ENCODE measurements at places on chromosomes 3 and 15. TPM values are rescaled to one million over a fixed set of nuclear protein-coding genes. Genes with fewer than 3 reads are reported as not detected.

DNA sequence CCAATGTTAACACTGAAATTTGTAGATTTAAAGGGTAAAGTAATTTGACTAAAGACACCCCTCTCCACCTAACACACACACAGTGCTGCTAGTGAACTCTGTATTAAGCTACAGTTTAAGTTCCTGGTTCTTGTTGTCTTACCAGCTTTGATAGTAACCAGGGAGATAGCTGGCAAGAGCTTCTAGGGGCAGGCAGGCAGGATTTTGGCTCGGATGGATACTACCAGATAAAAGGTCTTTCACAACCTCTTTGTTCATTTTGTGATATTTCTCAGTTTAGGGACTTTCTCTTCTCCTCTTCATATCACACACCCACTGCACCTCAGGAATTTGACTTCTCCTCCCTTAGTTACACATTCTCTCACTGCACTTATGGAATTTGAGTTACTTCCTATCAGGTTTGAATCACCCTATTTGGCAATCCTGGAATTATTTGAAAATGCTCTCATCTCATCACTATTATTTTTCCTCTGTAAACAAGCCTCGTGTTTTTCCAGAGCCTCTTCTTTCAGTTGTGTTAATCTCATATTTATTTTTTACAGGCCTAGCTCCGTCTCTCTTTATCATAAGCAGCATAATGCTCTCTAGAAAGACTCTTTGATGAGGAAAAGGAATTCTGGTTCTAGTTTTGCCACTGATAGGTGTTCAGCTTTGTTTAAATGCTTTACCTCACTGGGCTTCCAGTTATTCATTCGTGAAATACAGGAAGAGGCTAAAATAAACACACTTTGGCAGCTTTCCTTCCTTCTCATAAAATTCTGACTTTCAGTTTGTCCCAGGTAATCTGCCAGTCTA, 23.0 kb upstream of the CLDN1 start:
- no peak overlapping the region for H3K4me3 ChIP-seq
- H3K4me1 ChIP-seq: peaks cover 21% of the 10 kb centered on the region
- H3K36me3 ChIP-seq: no peaks in the 10 kb centered on the region
- no peaks in the 10 kb centered on the region for H3K27me3 ChIP-seq
- DNase-seq: peak; percentile 75

DNA sequence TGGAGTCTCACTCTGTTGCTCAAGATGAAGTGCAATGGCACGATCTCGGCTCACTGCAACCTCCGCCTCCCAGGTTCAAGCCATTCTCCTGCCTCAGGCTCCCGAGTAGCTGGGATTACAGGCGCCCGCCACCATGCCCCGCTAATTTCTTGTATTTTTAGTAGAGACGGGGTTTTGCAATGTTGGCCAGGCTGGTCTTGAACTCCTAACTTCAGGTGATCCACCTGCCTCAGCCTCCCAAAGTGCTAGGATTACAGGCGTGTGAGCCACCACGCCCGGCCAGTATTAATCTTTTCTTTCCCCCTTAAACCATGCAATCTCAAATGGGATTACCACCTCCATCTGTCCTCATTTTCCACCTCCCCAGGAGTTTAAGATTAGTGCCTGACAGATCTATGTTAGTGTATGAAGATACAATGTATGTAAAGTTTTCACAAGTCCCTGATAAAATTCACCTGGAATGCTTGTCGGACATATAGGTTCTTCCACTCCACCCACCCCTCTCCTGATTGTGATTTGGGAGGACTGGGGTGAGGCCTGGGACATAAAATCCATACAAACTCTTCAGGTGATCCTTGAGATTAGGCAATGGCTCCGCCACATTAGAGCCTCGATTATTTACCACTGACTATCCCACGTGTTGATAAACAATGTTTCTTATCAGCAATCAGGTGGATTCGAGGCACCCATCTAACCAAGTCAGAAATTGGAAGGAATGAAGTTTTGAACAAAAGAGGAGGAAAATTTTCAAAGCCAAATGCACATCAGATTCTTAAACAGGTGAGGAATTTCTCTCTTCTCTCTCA, 1.2 kb downstream of the PARL start:
- no peak overlapping the region for H3K27ac ChIP-seq
- H3K27me3 ChIP-seq: no peaks in the 10 kb centered on the region
- peak overlapping the region; percentile 93 for H3K4me3 ChIP-seq
- peaks cover 11% of the 10 kb centered on the region for H3K4me1 ChIP-seq

- peak; percentile 57 for DNase-seq
- no peak overlapping the region for H3K4me3 ChIP-seq
- no peak overlapping the region for H3K27ac ChIP-seq
- no peaks in the 10 kb centered on the region for H3K36me3 ChIP-seq
- H3K27me3 ChIP-seq: peaks cover 7% of the 10 kb centered on the region
Measured at GRCh38 chr3:12891985-12892839, 50.8 kb upstream of the RPL32 start.

Gene CHRM5
- total RNA-seq: not detected

Gene VEPH1
- 136 TPM for total RNA-seq

Gene GABRB3
- not detected for total RNA-seq
